ENCODE measurements at places on chromosomes 3 and 15.

DNA sequence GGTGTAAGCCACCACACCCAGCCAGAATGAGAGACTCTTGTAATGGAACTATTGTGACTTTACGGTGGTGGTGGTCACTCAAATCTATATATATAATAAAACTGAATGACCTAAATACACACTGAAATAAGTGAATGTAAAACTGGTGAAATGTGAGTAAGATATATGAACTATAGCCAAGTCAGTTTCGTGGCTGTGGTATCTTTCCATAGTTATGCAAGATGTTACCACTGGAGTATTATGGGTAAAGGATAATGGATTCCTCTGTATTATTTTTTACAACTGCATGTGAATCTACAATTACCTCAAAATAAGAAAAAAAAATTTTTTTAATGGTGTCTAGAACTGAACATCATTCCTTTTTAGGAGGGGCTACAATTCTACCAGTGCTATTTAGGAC lies 21.9 kb downstream of the PIK3CB start:
- DNase-seq = no peak

- DNase-seq = no peak
These were observed 256.6 kb downstream of the OCA2 start for GRCh38 chr15:27842526-27842925.

GRCh38 chr3:42742259-42742658 lies 30.8 kb downstream of the CCDC13 start:
- no peak for DNase-seq

- no peak for DNase-seq
These were observed 229.7 kb upstream of the EIF1B start for GRCh38 chr3:40079847-40080240.

DNA sequence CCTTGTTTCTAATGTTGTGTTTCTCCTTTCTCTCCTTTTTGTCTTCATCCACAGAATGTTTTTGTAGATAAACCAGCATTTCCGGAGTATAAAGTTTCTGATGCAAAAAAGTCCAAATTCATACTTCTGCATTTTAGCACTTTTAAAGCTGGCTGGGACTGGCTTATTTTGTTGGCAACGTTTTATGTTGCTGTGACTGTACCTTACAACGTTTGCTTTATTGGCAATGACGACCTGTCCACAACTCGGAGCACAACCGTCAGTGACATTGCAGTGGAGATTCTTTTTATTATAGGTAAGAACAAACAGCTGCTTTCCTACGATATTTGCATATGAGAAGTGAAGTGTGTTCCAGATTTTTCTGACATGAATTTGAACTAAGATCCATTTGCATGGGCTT lies 199.4 kb downstream of the KCNH8 start:
- no peak for DNase-seq

DNA sequence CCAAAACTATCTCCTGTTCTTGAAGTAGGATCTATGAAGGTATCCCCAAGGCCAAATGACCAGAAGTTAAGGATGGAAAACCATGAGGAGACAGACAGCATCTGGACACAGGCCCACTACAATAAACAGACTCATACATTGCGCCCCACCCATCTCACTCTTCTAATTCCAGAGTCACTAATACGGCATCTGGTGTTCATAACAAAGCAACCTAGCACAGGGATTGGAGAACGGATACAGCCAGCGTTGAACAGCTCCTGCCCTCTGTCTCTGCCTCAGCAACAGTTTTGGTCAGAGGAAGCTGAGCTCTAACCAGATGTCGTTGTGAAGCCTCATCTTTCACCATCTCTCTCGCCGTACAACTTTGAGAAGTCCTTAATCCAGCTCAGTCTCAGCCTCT lies 44.5 kb upstream of the CCDC80 start:
- DNase-seq = no peak

DNA sequence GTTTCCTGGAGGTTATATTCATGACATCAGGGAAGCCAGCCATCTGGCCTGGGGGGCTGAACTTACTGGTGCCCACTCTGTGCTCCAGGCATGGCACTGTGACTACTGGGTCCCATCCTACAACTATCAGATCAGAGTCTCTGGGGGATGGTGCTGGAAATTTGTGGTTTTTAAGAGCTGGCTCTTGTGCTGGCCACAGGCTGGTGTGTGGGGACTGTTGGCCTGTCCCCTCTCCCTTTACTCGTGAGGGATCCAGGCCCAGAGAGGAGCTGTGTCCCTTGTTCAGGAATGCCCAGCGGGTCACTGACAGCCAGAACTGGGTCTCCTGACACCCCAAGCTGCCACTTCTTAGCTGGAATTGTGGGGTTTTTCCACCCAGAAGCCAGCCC lies 44.5 kb upstream of the SEC22A start:
- no peak for DNase-seq

Measured in H1 (cell line).